ENCODE measurements at places on chromosomes 2 and 18.

DNA sequence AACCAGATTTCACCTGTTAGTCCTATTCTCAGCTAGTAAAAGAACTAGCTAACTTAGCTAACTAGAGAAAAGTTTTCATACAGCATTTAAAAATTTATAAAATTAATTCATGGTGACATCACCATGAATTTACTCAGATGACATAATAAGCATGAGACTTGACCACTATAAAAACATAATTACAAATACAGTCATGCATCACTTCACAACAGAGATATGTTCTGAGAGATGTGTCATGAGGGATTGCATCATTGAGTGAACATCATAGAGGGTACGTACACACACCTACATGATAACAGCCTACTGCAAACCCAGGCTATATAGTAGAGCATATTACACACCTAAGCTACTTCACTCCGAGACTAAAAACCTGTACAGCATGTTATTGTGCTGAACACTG is 481.3 kb upstream of the CHAC2 start:
- DNase-seq, result no peak

- no peak for DNase-seq
Observed at GRCh38 chr18:49186242-49186641, 235.5 kb upstream of the SMAD7 start.

GRCh38 chr2:175955136-175955535 is 46.9 kb downstream of the LNPK start:
- no peak for DNase-seq

- DNase-seq, result no peak
Observed at GRCh38 chr18:27467073-27467472, 282.0 kb upstream of the CHST9 start.

GRCh38 chr2:68040078-68040477 is 22.7 kb downstream of the C1D start:
- no peak for DNase-seq

- DNase-seq, result no peak
Observed at GRCh38 chr2:26533661-26534060, 55.7 kb upstream of the OTOF start.

DNA sequence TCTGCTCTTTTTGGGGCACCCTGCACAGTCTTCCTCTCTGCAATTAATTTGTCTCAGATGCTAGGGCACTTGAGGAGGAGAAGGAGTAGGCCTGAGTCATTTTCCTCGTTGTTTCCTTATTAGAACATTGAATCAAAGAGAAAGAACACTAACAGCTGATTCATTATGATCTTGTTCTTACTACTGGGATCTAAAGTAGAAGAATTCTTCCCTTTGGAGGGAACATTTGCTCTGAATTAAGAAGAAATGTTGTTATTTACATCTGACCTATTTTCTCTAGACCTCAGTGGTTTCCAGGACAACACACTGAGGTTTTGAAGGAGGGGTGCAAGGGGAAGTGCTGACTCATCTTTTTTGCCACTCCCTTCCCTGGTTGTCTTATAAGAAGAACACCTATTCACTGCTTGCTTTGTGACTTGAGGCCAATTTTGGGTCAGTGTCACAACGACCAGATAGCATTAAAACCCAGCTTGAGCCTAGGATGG is 24.3 kb upstream of the STAT1 start:
- DNase-seq, result no peak

- no peak for DNase-seq
Observed at GRCh38 chr18:77271576-77272481, 22.2 kb downstream of the GALR1 start.

DNA sequence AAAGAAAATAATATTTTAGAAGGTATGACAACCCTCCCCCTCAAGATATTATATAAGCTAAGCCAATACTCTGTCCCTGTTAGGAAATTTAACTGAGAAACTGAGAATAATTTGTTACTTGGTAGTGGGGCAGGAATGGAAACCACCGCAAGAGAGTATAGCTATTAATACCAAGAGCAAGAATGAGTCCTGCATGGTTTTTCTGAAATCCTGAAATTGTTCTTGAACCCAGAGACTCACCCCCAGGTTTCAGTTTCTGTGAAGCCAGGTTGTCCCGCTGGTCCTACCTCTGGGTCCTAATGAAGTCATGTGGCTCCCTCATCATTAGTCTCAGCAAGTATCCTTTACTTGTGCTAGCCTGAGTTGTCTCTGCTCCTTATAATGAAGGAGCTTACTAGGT is 671.0 kb upstream of the ACVR2A start:
- DNase-seq, result no peak

- DNase-seq, result no peak
Observed at GRCh38 chr18:3172097-3172496, 47.7 kb downstream of the MYOM1 start.

- DNase-seq, result no peak
Observed at GRCh38 chr2:199717587-199717907, 133.4 kb downstream of the FTCDNL1 start.

DNA sequence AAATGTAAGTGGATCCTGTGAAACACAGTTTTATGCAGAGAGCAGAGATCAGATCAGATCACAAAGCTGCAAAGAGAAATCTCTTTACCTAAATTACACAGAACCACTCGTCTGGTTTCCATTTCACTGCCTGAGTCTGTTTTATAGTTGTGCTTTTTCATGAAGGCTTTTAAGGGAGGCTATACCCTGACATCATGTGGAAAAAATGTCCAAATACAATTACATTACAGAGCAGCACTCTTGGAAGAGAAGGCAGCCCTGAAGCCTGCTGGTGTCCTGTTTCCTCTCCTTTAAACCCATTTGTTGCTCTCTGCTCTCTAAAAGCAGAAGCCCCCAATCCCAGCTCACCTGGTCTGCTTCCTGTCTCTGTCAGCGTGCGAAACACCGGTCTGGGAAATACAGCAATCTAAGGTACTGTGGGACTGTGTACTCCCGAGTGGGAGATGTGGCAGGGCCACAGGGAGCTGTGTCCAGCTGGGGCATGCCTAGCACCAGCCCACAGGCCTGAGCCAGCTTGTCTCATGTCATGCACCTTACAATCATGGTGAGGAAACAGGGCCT is 24.8 kb upstream of the ZFP36L2 start:
- no peak for DNase-seq

- no peak for DNase-seq
Observed at GRCh38 chr2:205474741-205475415, 207.4 kb upstream of the NRP2 start.

- no peak for DNase-seq
Observed at GRCh38 chr2:120733238-120733932, 2.3 kb upstream of the GLI2 start.

- no peak for DNase-seq
Observed at GRCh38 chr2:162175714-162176113, 23.7 kb upstream of the GCG start.

GRCh38 chr2:132929786-132930185 is 259.8 kb upstream of the LYPD1 start:
- DNase-seq, result no peak

GRCh38 chr2:196131384-196131937 is 39.9 kb downstream of the STK17B start:
- peak; percentile 53 for DNase-seq

DNA sequence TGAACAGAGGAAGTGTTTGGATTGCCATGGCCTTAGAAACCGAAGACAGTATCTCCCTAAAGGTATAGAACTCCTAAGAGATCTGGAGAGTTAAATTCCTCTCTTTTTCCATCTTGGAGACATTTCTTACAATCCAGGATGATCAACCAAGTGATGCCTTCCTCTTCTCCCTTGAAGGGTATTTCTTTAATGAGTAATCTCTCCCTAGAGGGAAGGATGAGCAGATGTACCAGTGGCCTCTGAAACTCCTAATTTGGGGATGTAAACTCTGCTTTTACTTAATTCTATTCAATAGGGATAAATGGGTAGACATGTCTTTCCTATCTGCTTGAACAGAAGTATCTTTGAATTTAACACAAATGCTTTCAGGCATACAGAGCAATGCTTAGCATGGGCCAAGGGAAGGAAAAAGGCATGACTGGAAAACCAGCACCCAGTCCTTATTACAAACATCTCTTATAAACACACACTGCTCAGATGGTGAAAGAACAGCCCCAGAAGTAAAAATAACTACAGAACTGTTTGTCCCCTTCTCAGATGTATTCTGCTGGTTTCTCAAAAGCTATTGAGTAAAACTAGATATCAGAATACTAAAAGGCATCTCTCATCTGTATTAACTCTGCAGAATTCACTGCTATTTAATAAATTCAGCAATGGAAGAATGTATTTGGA is 4.7 kb upstream of the THNSL2 start:
- DNase-seq, result no peak

GRCh38 chr2:157470321-157470720 is 26.4 kb upstream of the CYTIP start:
- DNase-seq, result no peak

DNA sequence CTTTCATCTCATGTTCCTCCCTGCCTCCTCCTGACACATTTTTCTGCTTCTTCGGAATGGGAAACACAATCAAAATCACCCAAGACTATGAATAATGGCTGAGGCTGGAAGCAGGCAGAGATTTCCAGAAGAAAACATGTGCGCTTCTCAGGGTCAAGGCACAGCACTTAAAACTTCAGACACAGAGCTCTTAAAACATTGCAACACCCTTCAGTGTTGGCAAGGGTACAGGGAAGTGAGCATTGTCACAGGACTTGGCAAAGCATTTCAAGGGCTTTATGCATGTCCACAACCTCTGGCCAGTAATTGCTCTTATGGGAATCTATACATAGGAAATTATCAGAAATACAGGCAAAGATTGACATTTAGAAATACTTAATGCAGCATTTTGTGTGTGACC is 477.6 kb upstream of the KLHL29 start:
- DNase-seq, result peak; percentile 11
